ENCODE measurements at places on chromosomes 4 and X. TPM values are rescaled to one million over a fixed set of nuclear protein-coding genes. Genes with fewer than 3 reads are reported as not detected.

SSX3 gene
- polyA plus RNA-seq, result not detected

SSX4B gene
- polyA plus RNA-seq, result not detected

DNA sequence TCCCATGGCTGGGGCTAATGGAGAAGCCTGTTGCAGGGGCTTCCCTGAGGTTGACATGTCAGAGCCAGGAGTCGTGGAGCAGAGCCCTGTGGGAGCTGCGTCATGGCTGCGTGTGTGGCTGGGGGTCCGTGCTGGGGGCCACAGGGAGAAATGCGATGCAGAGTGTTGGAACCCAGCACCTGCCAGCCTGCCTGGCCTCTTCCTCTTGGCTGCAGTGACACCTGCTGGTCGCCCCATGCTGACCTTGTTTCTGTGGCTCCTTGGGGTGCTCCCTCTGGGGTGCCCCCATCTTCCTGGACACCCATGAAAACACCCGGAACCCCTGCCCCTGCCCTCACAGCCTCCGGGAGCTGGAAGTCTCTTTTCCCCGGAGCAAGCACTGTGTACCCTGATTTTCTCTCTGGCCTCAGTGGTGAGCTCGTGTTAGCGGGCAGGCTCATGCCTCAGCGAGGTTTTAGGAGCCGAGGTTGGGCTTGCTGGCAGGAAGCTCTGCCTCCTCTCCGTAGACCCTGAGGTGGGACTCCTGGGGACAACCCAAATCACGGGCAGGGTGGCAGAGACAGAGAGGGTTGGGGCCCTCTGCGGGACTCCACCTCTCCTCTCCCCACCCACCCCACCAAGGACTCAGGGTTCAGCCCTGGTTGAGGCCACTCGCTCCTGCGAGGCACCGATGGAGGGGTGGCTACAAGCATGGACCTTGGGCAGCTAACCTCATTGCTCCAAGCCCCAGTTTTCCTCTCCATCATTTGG lies 103.7 kb downstream of the SORCS2 start:
- DNase-seq, result no peak

- DNase-seq, result no peak
Observed at GRCh38 chrX:111302284-111302683, 32.0 kb upstream of the CAPN6 start.

DNA sequence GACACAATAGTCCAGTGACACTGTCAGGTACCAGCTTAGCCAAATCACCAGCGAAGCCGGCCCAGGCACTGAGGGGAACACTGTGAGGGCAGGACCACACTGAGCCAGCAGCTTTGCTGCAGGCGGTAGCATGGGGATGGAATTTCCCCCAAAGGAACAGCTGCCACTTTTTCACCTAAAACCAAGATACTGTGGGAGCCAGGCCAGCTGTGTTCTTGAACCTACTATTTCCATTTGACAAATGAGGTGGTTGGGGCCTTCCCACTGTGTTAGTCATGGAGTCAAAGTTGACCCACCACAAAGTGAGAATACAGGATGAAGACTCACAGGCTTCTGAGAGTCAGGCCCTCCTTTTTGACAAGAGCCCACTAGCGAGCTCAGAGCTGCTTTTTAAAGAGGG lies 70.7 kb upstream of the SH3RF1 start:
- DNase-seq, result no peak

- no peak for DNase-seq
Observed at GRCh38 chr4:179738822-179739221, 2296.6 kb upstream of the AGA start.

DNA sequence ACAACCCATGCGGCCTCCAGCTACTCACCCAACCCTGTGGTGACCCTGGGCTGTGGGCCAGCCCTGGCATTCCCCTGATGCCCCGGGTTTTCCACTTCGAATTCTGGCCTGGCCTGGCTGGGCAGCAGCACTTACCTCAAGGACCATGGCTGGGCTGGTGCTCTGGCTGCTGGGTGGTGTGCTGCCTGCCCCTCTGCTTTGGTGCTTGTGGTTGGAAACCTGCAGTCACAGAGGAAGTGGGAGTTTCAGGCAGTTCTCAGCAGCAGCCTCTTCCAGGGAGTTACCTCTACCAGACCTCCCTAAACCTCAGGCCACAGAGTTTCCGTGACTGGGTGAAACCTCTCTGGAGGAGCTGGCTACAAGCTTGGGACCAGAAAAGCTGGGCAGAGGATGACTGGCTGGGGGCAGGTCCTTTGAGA lies at the start of gene CXCR3:
CXCR3 (minus strand) TSS at position 209 of the 419 bp plus-strand sequence; CDS start at position 147, 62 bp downstream.
- DNase-seq, result no peak

DNA sequence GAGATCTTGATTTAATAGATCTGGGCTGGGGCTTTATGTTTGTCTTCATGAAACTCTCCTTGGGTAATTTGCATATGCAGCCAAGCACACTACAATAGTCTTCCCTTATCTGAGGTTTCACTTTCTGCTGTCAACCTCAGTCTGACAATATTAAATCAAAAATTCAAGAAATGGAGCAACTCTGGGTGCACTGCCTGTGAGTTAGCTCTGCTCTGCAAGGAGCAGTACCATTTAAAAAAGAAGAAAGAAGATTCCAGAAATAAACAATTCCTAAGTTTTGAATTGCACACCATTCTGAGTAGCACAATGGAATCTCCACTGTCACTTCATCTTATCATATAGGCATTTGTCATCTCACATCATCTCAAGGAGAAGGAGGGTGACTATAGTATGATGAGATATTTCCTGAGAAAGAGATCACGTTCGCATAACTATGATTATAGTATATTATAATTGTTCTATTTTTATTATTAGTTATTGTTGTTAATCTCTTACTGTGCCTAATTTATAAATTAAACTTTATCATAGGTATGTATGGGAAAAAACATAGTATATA lies 9.4 kb downstream of the FNIP2 start:
- no peak for DNase-seq

GRCh38 chrX:51420610-51421009 lies 75.8 kb downstream of the NUDT11 start:
- peak; percentile 19 for DNase-seq

GRCh38 chrX:107628662-107629539 lies 591 bp downstream of the PRPS1 start:
- DNase-seq, result no peak

- DNase-seq, result no peak
Observed at GRCh38 chr4:83113429-83113786, 1.1 kb downstream of the PLAC8 start.

IQSEC2 gene
- polyA plus RNA-seq, result 19.9 TPM

GRCh38 chr4:57430726-57431125 lies 320.5 kb upstream of the IGFBP7 start:
- no peak for DNase-seq

- no peak for DNase-seq
Observed at GRCh38 chrX:154312116-154312515, 16.5 kb downstream of the TKTL1 start.

DNA sequence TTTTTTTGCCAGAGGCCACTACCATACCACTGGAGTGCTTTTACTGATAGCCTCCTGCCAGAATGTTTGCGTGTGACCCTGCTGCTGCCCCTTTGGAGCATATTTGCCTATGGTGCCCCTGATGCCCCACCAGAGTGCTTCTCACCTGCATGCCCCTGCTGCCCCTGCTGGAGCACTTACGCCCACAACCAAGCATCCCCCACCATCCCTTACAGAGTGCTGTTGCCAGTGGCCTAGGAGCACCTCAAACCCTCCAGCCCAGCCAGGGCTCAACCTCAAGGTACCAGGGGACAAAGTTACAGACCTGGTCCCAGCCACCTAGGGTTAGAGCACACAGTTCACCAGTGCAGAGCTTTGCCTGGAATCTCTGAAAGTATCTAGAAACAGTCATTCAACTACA lies 207.2 kb downstream of the CFAP299 start:
- DNase-seq, result no peak

GRCh38 chr4:26076000-26076587 lies 162.1 kb downstream of the SMIM20 start:
- no peak for DNase-seq

DNA sequence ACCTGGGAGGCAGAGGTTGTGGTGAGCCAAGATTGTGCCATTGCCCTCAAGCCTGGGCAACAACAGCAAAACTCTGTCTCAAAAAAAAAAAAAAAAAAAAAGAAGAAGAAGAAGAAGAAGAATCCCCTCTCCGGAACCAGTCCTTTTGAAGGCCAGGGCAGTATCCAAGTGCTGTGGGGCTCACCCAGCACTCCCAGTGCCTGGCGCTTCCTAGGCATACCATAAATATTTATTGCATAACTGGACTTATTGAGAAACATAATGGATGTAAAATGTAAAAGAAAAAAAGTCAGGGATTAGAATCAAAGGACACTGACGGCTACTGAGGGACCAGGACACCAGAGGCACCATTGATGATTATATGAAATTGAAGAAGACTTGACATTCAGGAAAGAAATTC lies 162.1 kb upstream of the KIT start:
- no peak for DNase-seq

- no peak for DNase-seq
Observed at GRCh38 chr4:11710453-11711093, 281.9 kb upstream of the HS3ST1 start.

GRCh38 chrX:67004451-67004850 lies 365.6 kb upstream of the EDA2R start:
- DNase-seq, result no peak

FSTL5 gene
- 2.6 TPM for polyA plus RNA-seq

UGT8 gene
- 0.32 TPM for polyA plus RNA-seq

DNA sequence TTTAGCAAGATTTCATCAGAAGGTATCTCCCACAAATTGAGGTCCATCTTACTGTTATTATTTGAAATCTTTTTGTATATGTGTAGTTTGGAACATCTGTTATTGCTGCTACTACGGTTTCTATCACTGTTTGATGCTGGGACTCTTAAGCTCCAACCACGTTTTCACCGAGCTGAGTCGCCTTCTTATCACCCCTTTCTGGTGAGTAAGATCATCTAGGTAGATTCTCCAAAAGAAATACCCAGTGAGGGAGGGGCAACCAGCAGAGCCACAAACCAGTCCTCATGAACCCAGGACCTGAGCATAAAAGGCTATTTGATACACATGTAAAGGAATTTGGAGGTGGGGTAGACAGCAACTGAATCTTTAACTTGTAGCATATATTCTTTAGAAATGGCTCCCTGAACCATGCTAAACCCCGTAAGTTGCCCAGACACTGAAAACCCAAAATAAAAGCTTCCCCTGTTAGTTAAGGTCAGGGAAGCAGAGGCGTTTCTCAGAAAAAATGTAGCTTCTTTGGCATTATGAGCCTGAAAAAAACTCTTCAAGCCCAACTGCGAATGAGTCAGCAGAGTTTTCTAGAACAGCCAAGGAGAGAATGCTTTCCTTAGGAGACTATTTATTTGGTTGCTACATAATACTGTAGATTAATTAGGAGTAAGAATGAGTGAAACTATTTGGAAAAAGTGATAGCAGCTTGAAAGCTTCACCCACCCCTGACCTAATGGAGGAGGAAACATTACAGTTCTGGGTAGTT lies 53.8 kb upstream of the ATXN3L start:
- no peak for DNase-seq

DNA sequence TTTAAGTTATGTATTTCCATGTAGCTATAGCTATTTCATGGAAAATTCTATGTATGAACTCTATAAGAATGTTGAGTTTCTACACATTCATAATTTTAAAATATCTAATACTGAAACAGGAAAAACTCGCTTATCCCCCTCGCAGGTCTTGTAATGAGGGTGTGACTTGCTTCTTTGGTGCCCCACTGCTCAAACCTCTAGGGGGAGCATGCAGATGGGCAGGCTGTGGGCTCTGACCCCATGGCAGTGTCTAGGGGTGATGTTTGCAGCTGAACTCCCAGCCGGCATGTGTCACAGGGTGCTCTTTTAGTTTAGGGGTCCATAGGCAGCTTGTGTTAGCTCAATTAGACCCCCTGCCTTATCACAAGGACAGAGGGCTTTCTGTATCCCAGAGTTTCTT lies 1825.7 kb upstream of the ADGRL3 start:
- DNase-seq, result no peak

GRCh38 chr4:1745165-1745564 lies 23.8 kb downstream of the TACC3 start:
- DNase-seq, result no peak

- no peak for DNase-seq
Observed at GRCh38 chr4:46274717-46275116, 115.2 kb downstream of the GABRA2 start.

ARMCX2 gene
- polyA plus RNA-seq, result 150 TPM

MSL3 gene
- 23.9 TPM for polyA plus RNA-seq

DNA sequence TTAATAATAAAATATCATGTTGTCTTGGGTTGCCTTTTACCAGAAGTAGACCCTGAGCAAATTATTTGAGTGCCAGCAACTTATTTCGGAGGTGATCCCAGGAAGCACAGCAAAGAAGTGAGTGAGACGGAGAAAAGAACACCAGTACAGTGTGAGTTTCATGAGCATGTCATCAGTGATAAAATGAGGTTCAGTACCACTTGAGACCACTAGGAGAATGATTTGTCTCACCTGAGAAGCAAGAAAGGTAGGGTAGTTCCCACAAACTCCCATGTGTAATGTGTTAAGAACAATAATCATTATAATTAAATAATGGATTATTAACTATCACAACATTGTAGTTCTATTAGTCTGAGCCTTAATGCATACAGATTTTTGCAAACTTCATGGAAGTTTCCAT lies 112.8 kb upstream of the DMD start:
- DNase-seq, result no peak

RIPPLY1 gene
- polyA plus RNA-seq, result 0.66 TPM

F8 gene
- 5.1 TPM for polyA plus RNA-seq

DNA sequence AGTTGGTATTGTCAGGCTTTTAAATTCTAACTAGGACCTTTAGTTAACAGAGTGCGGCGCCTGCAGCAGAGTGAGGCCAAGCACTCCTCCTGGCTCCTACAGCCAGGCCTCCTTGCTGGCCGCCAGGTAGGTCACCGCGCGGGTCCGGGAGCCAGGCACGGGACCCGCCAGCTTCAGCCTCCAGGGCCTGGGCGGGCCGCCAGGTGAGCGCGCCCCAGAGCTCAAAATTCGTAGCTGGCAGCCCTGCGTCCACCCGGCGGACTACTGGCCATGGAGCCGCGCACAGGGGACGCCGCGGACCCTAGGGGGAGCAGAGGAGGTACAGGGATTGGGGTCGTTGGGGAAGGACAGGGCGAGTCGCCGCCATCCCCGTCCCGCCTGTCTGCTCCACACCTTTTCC lies at the start of gene MAGIX:
MAGIX (plus strand) TSS at position 139 of the 400 bp plus-strand sequence; CDS start at position 271, 132 bp downstream.
- DNase-seq, result no peak

DNA sequence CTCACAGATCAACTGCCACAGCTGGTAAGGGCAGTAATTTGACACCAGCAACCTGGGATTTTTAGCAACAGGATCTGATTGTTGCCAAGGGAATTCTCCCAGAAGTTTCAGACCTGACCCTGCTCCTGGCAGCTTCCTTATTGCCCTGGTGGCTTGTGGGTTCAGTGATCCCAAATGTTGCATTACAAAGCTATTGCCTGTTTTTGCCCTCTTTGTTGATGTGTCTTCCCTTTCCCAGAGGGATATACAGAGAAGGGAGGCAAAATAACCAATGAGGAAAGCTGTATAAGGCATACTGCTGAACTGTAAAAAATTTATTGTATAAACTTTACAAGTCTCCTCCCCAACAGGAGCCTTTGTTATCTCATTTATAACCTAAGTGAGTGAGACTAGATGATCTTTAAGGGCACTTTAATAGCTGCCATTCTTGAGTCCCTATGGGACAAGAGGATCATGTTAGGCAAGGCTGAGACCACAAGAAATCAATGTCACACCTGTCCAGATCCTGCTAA lies 22.2 kb downstream of the VSIG4 start:
- no peak for DNase-seq

CXCL8 gene
- 3.3 TPM for polyA plus RNA-seq
